Kidney capillary endothelial cell (primary cell): ENCODE measurements at places on chromosomes 4 and X.

DNA sequence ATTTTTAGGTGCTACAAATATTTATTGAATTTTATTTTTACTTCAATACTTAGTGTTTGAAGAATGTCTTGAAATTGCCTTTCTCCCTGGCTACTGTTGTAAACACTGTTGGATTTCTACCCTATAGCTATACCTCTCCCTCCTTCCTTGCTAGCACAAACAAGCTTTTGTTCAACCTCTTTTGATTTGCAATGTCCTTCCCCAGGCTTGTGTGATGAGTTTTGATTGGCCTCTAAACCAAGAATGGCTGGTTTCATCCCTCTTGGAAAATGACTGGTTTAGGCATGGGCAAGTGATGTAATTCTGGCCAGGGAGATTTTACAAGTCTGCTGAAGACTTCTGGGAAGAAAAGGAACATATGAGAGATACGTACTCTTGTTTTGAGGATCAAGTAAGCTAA lies 25.3 kb upstream of the SLITRK2 start:
- no peak for DNase-seq

- no peak for DNase-seq
Measured at GRCh38 chrX:103783196-103783595, 6.6 kb downstream of the PLP1 start.

GRCh38 chr4:13921805-13922204 lies 294.3 kb upstream of the BOD1L1 start:
- DNase-seq = no peak

GRCh38 chr4:86910369-86910768 lies 18.1 kb upstream of the C4orf36 start:
- DNase-seq = no peak

GRCh38 chr4:15068298-15068697 lies 66.0 kb downstream of the CPEB2 start:
- DNase-seq = no peak

DNA sequence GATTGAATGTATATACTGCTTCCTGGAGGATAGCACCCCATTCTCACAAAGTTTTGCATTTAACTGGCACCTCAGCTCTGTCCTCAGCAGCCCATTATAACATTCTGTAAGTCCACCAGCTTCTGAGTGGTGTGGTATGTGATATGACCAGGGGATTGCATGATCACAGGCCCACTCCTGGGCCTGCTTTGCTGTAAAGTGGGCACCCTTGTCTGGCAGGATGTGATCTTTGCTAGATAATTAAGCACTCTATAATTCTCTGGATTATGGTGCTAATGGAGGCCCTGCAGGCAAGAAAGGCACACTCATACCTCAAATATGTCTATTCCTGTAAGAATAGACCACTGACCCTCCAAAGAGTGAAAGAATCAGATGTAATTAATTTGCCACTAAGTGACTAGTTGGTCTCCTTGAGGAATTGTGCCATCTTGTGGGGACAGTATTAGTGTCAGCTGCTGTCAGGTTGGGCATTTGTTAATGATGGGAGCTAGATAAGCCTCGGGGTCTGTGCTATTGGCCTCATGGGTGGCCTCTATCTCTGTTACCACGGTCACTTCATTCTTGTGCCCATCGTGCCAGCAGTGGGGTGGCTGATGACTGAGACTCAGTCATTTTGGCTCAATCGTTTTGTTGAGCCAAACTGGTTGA lies 2.2 kb upstream of the CFI start:
- peak; percentile 46 for DNase-seq

DNA sequence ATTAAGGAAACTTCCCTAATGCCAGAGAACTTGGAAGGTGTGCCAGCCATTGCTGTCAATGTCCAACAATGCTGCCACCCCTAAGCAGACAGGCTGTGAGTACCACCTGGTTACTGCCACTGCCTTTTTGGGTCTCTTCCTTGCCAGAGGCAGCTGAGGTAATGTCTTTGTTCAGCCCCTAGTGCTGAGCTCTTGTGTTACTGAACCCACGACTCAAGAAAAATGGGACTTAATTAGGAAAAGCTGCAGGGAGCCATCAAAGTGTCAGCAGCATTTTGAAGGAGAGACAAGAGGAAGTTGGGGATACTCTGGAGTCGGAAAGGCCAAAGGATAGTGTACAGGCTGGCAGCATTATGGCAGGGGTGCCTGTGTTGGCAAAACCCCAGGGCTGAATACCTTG lies 283.7 kb downstream of the AFF2 start:
- no peak for DNase-seq

DNA sequence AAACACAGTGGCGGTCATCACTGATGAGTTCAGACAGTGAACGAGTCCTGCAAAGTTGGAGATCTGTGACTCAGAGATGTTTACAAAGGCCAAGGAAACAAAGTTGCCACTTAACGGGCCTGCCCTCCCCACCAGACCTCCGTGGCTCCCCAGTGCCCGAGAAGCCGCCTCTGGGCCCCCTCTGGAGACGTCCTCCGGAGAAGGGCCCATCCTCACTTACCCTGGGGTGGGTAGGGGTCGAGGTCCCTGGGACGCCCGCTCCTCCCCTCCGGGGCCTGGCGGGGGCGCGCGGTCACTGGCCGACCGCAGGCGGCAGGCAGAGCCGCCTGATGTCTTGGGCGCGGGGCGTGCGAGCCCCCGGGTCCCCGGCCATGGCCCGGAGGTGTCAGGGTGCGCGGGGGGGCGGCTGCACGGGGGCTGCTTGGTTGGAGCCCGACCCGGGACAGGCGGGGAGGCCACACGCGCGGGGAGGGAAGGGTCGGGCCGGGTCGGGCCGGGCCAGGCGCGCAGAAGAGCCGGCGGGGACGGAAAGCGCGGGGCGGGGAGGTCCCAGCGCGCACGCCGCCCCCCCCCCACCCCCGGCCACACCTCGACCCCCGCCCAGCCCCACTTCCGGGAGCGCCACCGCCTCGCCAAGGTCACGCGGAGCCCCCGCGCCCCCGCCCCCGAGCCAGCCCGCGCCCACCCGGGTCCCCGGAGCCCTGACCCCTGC lies 529 bp downstream of the DHRSX start:
- peak; percentile 63 for DNase-seq

DNA sequence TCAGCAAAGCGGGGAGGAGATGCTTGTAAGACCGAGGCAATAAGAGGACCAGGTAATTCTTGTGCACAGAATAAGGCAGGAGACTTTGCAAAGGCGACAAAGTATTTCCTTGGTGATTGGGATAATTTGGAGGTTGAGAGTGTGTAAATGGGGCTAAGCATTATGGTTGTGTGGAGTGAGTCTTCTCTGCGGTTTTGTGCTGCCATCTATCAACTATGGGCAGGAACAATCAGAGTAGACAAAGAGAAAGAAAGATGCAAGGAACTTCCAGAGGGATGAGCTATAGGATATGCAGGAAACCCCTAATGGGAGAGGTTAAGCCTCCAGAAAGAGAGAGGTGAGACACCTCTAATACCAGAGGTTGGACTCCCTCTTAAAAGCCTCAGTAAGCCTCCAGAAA lies 339.8 kb downstream of the PAPSS1 start:
- DNase-seq = no peak
